ENCODE measurements at places on chromosomes 7 and 10.

DNA sequence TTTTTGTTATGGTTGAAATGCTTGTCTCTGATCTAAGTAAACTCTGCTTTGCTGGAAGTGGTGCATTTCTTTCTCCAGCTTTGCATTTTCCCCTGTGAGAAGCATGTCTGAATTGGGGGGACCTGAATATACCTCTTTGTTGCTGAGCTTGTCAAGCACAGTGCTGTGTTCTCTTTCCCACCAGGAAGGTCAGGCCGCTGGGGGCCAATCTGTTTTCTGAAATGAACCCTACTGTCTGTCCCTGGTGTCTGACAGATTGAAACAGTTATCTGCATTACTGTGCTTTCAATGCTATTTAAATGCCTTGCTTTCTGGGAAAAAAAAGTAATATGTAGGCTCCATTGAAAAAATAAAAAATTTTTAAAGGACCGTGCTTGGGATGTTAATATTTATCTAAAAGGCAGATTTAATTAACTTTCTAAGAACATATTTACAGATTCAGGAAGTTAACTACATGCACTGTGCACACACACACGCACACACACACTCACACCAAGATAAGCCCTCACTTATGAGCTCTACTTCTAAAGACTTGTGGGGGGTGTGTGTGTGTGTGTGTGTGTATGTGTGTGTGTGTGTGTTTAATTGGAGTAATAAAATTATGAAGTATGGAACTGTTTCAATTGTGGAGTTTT lies 127.0 kb upstream of the FZD1 start:
- DNase-seq, result no peak

- no peak for DNase-seq
Observed at GRCh38 chr10:128268015-128268722, 141.9 kb upstream of the MKI67 start.

DNA sequence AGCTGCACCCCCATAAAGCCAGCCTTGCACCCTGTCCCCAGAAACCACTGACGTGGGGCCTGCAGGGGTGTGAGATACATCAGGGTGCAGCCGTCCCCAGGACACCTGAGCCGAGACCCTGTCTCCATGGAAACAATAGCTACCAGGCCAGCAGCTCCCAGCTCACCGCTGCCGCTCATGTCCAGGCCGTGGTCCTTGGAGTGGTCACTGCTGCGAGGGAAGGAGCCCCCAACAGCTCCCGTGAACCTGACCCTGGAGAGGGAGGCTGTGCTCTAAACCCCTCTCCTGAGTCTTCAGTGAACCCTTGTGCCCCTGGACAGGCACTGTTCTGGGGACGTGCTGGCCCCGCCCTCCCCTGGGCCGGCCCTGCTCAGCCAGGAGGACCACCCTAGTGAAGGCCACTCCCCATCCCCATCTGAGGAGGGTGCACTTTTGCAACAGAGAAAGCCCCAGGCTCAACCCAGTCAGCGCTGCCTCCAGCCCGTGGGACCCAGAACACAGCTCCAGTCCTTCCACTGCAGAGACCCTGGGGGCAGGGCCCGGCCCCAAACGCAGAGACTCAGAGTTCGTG lies 19.6 kb upstream of the INPP5A start:
- no peak for DNase-seq

GRCh38 chr7:102985176-102985783 lies 72.5 kb downstream of the LRRC17 start:
- no peak for DNase-seq

DNA sequence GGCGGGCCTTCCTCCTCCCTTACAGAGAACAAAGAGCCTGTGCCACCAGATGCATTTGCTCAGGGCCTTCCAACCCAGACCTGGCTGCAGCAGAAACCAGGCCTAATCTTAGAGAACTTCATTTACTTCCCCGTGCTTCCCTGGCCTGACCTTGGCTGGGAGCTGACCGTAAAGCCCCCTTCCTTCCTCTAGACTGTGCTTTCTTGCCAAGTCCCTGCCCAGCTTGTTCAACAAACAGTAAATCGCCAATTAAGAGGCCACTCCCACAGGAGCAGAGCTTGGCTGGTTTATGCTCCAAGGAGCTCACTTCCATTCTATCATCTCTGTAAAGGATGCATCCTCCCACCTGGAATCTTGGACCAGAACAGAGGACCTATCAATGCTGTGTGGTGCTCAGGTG lies 110.9 kb downstream of the COL13A1 start:
- DNase-seq, result no peak

GRCh38 chr10:123429706-123430221 lies 236.4 kb upstream of the GPR26 start:
- no peak for DNase-seq

GRCh38 chr7:155231241-155231800 lies 66.4 kb upstream of the INSIG1 start:
- DNase-seq, result no peak

- no peak for DNase-seq
Observed at GRCh38 chr7:152103066-152103465, 77.6 kb downstream of the GALNT11 start.

- no peak for DNase-seq
Observed at GRCh38 chr10:50234486-50234885, 16.8 kb downstream of the ASAH2 start.

DNA sequence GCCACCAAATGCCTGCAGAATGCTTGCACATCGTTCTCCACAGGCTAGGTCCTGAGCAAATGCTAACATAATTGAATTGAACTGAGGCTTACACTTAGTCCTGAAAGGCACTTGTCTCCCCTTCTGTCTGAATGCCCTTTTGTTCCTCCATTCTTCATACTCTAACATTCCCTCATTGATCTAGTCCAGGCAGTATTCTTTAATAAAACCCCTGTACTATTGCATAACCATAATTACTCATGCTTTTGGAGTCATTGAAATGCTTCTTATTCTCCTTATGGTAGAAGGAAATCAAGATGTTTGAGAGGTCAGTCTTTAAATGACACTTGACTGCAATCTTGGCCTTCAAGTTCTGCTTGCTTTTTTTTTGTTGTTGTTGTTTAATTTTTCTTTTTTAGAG lies 7.1 kb downstream of the PI4K2A start:
- DNase-seq, result no peak

GRCh38 chr7:71787513-71787912 lies 624.6 kb downstream of the CALN1 start:
- no peak for DNase-seq

DNA sequence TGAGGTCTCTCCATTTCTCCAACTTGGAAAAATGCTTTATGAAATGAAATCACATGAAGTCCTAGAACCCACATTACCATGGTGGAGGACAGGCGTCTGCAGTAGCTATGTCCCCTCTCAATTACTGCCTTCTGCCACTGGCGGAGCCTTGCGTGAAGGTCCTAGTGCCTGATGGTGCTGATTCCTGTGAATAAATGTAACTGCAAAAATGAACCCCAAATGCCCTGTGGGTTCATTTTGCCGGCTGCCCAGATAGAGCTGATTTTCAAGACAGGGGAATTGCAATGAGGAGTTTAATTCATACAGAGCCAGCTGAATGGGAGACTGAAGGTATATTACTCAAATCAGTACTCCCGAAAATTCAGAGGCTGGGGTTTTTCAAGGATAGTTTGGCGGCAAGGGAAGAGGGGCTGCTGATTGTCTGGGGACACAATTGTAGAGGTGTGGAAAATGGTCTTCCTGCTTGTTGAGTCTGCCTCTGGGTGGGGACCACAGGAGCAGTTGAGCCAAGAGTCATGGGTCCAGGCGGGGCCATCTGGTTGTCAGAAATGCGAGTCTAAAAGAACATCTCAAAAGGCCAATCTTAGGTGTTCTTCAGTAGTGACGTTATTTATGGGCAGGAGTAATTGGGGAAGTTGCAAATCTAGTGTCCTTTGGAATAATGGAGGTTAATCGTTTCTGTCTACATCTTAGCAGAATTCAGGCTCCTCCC lies 13.5 kb downstream of the PRF1 start:
- DNase-seq, result no peak

GRCh38 chr10:28875549-28876081 lies 198.3 kb downstream of the BAMBI start:
- no peak for DNase-seq

- DNase-seq, result no peak
Observed at GRCh38 chr7:48035967-48036478, 680 bp downstream of the C7orf57 start.

GRCh38 chr10:93813507-93814465 lies 56.0 kb downstream of the LGI1 start:
- DNase-seq, result no peak

GRCh38 chr10:71816936-71817618 lies 34.0 kb downstream of the PSAP start:
- no peak for DNase-seq

DNA sequence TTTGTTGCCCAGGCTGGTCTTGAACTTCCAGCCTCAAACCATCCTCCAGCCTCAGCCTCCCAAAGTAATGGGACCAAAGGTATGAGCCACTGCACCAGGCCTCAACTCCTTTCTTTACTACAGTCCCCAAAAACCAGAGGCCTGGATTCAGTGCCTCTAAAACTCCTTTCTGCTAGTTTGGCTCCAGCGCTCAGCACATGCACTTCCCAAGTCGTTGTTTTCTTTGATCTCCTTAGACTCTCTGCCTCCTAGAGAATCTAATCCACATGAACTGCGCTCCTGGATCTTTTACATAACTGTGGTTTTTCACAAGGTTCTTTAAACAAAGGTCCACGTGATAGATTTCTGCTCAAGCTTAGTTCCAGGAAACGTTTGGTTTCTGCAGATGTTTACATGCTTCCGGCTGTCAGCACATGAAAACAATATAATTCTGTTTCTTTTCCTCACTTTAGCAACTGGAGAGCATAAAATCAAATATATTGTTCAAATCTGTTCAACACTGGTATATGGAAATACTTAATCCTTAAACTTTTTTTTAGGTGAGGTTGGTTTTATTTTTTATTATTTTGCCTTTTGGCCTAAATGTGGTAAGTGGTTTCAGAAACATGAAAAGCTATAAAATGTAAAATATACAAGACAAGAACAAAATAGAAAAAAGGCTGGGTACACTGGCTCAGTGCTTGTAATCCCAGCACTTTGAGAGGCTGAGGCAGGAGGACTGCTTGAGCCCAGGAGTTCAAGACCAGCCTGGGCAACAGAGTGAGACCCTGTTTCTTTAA lies 270.5 kb upstream of the MKLN1 start:
- no peak for DNase-seq

- no peak for DNase-seq
Observed at GRCh38 chr7:153951316-153951715, 100.9 kb upstream of the DPP6 start.

GRCh38 chr10:96532523-96532922 lies 18.8 kb upstream of the TLL2 start:
- DNase-seq, result no peak

GRCh38 chr7:149524394-149524793 lies 26.8 kb upstream of the ZNF746 start:
- no peak for DNase-seq

GRCh38 chr7:19670806-19671205 lies 38.0 kb downstream of the POLR1F start:
- DNase-seq, result no peak

DNA sequence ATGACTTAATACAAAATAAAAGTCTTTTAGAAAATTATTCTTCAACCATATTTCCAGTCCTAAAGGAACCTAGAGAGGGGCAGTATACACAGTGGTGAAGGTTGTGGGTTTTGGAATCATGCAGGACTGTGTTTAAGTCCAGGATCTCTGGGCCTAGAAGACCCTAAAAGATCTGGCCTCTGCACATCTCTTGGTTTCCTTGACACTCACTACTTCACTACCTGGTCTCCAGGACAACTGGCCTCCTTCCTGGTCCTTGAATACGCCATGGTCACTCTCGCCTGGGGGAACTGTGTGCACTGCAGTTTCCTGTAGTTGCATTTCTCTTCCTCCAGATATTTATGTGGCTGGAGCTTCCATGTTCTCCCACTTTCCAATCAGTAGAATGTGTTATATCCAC lies 182.7 kb upstream of the SLC26A5 start:
- no peak for DNase-seq

- DNase-seq, result no peak
Observed at GRCh38 chr7:78317371-78317770, 518.8 kb downstream of the PHTF2 start.

DNA sequence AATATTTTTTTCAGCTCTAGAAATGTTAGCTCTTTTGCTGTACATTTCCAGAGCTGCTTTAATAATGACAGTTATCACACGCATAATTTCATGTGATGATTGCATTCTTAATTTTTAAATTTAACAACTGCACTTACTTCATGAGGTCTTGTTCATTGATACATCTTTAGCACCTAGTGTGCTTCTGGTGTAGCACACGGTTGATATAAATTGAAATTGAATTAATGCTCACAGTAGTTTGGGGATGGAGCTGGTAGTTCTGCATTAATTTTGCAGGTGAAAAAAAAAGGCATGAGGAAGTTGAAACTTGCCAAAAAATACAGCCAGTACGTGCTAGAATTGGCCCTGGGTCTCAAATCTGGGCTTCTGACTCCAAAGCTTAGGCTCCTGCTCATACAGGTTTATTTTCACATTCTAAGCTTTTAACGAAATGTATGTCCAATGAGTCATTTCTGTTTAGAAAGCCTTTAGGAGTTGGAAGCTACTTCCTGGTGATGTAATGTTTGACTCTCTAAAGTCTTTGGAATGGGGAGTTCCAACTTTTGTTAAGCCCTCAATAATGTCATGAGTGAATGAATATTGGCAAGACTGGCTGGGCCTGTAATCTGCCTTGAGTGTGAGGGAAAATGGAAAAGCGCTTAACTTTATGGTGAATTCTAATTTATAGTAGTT lies 62.5 kb downstream of the DAGLB start:
- no peak for DNase-seq

DNA sequence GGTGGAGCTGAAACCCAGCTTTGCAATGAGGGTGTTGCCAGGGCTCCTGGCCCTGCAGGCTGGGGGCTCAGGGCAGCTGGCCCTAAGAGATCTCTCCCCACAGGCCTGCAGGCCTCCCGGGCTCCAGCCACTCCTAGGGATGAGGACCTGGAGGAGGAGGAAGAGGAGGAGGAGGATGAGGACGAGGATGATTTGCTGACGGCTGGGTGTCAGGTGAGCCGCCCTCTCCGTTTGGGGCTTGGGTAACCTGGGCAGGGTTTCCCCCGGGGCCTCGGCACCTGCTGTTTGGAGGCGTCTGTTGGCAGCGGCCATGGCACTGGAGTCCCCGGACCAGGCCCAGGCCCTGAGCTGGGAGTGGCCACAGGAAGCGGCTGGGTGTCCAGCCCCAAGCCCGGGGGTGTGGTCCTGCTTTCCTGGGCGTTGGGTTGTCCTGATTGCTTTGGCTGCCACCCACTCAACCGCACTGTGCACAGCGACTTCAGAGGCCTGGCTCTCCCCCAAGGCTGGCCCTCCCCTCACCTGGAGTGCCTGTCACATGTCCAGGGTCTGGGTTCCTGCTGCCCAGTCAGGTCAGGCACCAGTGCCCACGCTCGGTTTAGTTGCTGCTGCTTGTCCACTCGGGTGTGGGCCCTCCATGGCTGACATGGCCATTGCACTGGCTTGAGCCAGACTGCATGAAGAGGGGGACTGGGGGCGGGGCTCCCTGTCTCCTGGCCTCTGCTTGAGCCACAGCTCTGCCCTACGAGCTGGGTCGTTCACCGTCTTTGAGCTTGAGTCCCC lies 5.9 kb downstream of the ZNF316 start:
- no peak for DNase-seq

GRCh38 chr10:99330347-99330924 lies 1.3 kb downstream of the CNNM1 start:
- DNase-seq, result no peak
